ENCODE measurements at places on chromosomes 2 and 18.

GRCh38 chr18:52670896-52671295 is 330.9 kb downstream of the DCC start:
- DNase-seq, result no peak

DNA sequence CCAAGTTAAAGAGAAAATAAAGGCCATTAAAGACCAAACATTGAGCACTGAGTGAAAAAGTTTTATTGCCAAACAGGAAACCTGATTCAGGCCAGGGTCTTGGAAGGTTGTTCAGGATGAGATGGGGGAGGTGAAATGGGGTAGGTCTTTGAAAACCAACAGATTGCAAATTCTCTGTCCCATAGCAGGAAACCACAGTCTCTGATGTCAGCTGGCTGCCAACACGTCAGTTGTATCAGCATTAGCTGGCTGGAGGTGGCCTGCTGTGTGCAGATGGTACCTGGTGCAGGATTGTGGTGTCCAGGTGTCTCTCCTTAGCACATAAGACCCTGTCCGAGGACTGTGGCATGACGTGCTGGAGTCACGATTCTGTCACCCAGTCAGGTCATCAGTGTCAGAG is 106.3 kb downstream of the MSH2 start:
- DNase-seq, result no peak

DNA sequence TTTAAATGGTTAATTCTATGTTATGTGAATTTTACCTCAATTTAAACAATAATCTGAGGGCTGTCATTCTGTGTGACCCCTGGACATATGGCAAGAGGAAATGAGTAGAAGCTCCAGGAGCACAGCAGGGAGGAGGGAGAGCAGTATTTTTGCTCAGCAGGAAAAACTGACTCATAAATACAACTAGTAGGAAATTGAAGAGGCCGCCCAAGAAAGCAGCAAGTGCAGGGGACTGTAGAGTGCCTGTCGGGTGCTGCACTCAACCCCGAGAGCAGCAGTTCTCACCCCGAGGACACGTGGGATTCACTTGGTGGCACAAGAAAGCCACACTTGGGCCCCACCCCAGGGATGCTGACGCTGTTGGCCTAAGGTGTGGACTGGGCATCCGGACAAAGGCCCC is 60.8 kb downstream of the NPAS2 start:
- no peak for DNase-seq

- DNase-seq, result peak; percentile 75
Observed at GRCh38 chr2:64359892-64360657, 93.9 kb upstream of the LGALSL start.

DNA sequence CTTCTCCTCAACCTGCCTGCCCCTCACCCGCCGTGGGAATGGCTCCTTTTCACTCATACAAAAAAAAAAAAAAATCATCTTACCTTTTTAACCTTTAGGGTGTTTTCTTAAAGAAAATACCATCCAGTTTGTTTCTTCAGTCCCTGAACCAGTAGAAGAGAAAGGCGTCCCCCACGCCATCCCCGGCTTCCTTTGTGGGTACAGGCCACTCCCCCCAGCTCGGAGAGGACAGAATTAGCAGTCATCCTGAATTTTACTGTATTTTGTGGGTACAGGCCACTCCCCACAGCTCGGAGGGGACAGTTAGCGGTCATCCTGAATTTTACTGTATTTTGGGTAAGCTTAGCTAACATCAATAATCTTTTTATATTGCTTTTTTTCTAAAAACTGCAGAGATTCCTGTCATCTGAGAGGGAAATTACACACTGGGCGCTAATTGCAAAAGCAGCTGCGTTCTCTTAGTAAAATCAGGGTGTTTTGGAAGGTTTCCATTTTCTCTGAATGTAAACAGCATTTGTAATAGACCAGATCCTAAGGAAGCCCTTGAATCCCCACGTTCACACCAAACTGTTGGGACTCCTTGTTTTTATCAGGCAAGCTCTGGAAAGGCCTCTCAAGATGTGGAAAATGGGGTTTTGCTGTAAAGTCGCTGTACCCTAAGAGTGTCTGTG is 72.5 kb downstream of the NFATC1 start:
- DNase-seq, result no peak

GRCh38 chr2:132690664-132691303 is 20.8 kb upstream of the LYPD1 start:
- no peak for DNase-seq

GRCh38 chr18:60082790-60083189 is 183.0 kb downstream of the PMAIP1 start:
- no peak for DNase-seq

GRCh38 chr2:127034051-127034450 is 72.9 kb downstream of the BIN1 start:
- DNase-seq, result peak; percentile 34

DNA sequence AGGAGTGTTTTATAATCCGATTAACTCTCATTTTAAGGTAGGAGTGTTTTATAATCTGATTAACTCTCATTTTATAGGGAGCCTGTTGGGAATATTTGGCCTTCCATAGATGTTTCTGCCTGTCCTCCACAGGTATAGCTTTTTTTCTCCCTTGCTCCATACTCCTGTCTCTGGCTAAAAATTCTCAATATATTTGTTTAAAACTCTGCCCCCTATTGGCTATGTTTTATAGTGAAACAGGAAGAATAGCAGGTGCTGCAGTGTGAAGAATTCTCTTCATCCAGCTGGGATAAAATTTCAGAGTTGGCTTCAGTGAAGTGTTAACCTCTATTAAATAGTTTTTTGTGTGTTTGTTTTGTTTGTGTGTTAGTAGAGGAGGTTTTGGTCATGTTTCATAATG is 1046.0 kb upstream of the TMEFF2 start:
- no peak for DNase-seq

GRCh38 chr2:11588228-11589110 is 54.6 kb downstream of the GREB1 start:
- no peak for DNase-seq

GRCh38 chr2:201733544-201733943 is 35.1 kb upstream of the MPP4 start:
- no peak for DNase-seq

- no peak for DNase-seq
Observed at GRCh38 chr2:161415987-161416707, at the start of gene TBR1. Gene TBR1, plus strand, starts transcription at chr2:161416297. Its CDS starts 114 bp downstream, at chr2:161416411.

GRCh38 chr2:239678666-239679296 is 278.0 kb upstream of the HDAC4 start:
- no peak for DNase-seq

DNA sequence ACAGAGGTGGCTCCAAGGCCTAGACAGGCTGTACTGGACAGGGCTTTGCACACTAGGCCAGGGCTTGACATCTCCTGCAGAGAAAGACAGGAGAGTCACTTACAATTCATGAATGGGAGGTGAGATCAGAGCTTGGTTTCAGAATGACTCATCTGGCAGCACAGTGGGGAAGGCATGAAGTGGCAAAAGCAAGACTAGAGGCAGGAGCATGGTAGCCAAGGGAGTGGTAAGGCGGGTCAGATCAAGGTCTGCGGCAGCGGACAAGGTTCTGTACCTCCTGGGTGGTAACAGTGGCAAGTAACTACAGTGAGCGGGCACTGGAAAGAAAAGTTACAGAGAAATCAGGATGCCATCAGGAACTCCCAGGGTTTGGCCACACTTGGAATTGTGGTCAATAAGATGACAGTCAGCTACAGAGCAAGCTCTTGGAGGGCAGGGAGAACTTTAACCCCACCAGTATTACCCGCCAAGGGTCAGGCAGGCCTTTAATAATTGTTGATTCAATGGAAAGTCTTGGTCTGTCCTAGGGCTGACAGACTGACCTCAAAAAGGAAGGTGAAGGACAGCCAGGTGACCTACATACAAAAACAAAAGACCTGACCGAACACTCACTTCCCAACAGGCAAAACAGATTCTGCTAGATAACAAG is 5.7 kb downstream of the MCFD2 start:
- no peak for DNase-seq

GRCh38 chr2:109065391-109065734 is 63.6 kb upstream of the SH3RF3 start:
- DNase-seq, result peak; percentile 39
